Activated T-helper 1 cell treated with anti-CD3 and anti-CD28 coated beads, Interleukin-12 subunit alpha, Interleukin-12 subunit beta, Interleukin-2, Interleukin-4 antibody, amounts not matched to agents 30 ng/mL and 10 ng/mL and 1 ng/mL, durations not matched to agents 14 hours and 24 hours and 36 hours (primary cell): ENCODE measurements at places on chromosomes 1 and 21. TPM values are rescaled to one million over a fixed set of nuclear protein-coding genes. Genes with fewer than 3 reads are reported as not detected.

DNA sequence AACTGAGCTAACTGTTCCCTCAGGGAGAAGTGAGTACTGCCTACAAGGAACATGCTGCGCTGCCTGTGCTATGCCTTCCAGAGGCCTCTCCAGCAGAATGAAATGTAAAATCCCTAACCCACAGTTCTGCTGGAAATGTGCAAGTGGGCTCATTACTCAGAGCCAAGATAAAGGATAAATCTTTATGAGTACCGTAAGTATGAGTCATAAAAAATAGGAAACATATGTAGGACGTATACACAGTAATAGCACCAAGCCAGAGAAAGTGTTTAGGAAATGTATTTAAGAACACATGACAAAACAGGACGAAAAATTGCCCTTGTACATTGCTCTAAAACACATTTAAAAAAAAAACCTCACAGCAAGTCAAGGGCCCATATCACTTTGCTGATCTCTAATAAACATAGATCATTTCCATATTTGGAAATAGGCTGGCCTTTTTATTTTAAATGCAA, 104.6 kb downstream of the TGFBR3 start:
- DNase-seq, result no peak
- peaks cover 14% of the 10 kb centered on the region for H3K36me3 ChIP-seq
- H3K4me1 ChIP-seq, result no peaks in the 10 kb centered on the region

Gene SELE
- total RNA-seq, result not detected in 2 replicates

Gene MRPL55
- total RNA-seq, result 53.3 and 61.7 TPM in 2 replicates

Gene TCHHL1
- not detected in 2 replicates for total RNA-seq

DNA sequence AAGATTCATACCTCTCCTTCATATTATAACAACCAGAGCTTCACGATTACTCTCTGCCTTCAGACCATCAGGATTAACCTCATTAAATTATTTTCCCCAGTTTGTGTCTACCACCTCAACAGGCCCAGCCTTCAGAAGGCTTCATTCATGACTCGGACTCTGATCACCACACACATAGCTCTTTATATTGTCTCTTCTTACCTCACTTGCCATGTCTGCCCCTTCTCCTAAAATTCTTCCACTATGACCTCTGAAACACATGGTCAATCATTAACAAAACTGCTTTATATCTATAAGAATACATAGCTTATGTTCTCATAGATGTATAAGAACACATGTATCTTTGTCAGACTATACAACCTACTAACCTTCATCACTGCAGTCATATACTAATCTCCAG, 79.8 kb downstream of the USP1 start:
- no peak for DNase-seq
- no peaks in the 10 kb centered on the region for H3K27me3 ChIP-seq
- H3K27ac ChIP-seq, result no peak overlapping the region
- no peaks in the 10 kb centered on the region for H3K36me3 ChIP-seq
- H3K4me3 ChIP-seq, result no peak overlapping the region

DNA sequence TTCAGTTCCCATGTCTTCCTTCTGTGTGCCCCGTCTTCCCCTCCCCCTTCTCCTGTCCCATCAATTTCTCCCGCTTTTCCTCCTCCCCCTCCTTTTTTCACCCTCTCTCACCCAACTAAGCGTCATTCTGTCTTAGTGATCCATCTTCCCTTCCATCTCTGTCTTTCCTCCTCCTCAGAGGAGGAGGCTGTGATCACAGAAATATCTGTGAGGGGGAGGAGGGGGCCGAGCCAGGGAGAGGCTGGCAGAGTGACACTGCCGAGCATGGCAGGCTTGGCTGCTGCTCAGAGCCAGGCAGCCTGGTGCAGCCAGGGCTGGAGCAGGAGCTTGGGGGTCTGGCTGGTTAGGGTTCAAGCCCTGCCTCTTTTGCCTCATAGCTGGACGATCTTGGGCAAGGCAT, 7.6 kb downstream of the HTR6 start:
- H3K4me3 ChIP-seq, result no peak overlapping the region
- H3K36me3 ChIP-seq, result no peaks in the 10 kb centered on the region
- DNase-seq, result no peak

GRCh38 chr1:53625049-53625448, 113.9 kb downstream of the GLIS1 start:
- H3K27me3 ChIP-seq, result peaks cover 7% of the 10 kb centered on the region
- no peak overlapping the region for H3K4me3 ChIP-seq
- no peaks in the 10 kb centered on the region for H3K36me3 ChIP-seq
- H3K4me1 ChIP-seq, result no peaks in the 10 kb centered on the region

Gene LCE3D
- total RNA-seq, result not detected in 2 replicates

- no peaks in the 10 kb centered on the region for H3K4me1 ChIP-seq
- H3K36me3 ChIP-seq, result no peaks in the 10 kb centered on the region
- H3K4me3 ChIP-seq, result no peak overlapping the region
- H3K27ac ChIP-seq, result no peak overlapping the region
Measured at GRCh38 chr1:11507309-11507708, 28.4 kb downstream of the DISP3 start.

- H3K4me1 ChIP-seq, result peaks cover 5% of the 10 kb centered on the region
- no peak overlapping the region for H3K27ac ChIP-seq
- no peak for DNase-seq
- peaks cover 30% of the 10 kb centered on the region for H3K27me3 ChIP-seq
Measured at GRCh38 chr1:15218287-15219279, 28.4 kb upstream of the FHAD1 start.

DNA sequence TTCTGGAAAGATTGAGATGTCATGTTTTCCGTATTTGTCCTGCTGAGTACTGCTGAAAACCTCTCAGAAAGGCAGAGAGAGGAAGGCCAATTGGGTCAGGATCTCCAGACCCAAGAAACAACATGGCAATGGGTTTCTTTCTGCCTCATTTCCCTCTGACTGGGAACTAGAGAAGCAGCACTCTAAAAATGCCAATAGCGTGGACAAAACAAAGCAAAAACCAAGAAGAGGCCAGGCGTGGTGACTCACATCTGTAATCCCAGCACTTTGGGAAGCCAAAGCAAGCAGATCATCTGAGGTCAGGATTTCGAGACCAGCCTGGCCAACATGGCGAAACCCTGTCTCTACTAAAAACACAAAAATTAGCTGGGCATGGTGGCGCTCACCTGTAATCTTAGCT, 18.3 kb downstream of the TNFRSF9 start:
- H3K36me3 ChIP-seq, result peaks cover 21% of the 10 kb centered on the region
- DNase-seq, result no peak
- no peaks in the 10 kb centered on the region for H3K27me3 ChIP-seq
- H3K27ac ChIP-seq, result peak overlapping the region; percentile 10
- H3K4me3 ChIP-seq, result no peak overlapping the region
- H3K4me1 ChIP-seq, result peaks cover 26% of the 10 kb centered on the region

Gene TATDN3
- 14.4 and 18.5 TPM in 2 replicates for total RNA-seq

DNA sequence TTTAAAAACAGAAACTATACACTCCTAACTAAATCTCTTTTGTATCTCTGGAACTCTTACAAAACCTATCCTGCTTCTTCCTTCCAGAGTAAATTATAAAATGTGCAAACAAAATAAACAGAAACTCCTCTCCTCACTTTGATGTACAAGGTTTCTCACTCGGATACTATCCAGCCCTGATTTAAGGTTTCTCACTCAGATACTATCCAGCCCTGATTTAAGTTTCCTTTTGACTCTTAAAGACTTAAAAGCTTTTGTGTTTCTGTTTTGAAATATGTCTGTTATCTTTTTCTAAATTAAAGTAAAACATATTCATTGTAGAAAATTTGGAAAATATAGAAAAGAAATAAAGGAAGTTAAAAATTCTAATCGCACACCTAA, 132.5 kb downstream of the CRB1 start:
- no peak overlapping the region for H3K4me3 ChIP-seq
- H3K27me3 ChIP-seq, result peaks cover 5% of the 10 kb centered on the region
- H3K4me1 ChIP-seq, result no peaks in the 10 kb centered on the region
- H3K27ac ChIP-seq, result no peak overlapping the region
- no peaks in the 10 kb centered on the region for H3K36me3 ChIP-seq
- DNase-seq, result no peak

DNA sequence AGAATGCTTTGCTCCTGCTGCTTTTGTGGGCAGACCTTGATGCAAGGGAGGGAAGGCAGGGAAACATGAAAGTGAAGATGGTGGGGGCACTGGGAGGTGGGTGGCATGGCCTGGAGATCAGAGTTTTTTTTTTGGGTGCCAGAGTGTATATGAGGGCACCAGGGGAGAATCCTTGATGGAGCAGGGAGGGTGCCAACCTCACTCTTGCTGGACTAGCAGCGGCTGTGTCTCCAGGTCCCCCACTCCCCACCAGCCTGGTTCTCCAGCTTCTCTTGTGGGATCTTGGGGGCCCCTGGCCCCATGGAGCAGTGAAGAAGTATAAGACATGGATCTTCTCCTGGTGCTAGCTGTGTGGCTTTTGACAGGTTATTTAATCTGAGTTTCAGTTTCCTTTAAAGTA, 13.5 kb upstream of the PRELP start:
- H3K27me3 ChIP-seq, result peaks cover 20% of the 10 kb centered on the region
- peaks cover 5% of the 10 kb centered on the region for H3K4me1 ChIP-seq
- no peak overlapping the region for H3K4me3 ChIP-seq
- DNase-seq, result no peak
- H3K36me3 ChIP-seq, result no peaks in the 10 kb centered on the region

DNA sequence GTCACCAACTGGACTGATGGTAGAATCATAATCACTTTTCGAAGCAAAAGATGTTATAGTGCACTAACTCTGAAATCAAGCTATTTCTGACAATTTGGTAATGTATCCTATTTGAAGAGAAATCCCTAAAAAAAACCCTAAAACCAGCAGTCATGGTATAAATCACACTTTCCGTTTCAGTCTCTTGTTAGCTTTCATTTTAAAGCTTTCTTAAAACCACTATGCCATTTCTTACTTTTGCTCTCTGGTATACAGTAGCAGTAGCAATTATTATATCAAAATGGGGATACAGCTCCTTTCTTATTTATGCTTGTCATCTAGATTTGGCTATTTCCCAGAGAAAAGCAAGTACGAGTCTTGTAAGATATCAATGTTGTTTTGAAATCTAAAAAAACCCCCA, 323.3 kb downstream of the KCTD3 start:
- H3K27ac ChIP-seq, result no peak overlapping the region
- no peaks in the 10 kb centered on the region for H3K27me3 ChIP-seq
- H3K4me1 ChIP-seq, result no peaks in the 10 kb centered on the region
- no peak overlapping the region for H3K4me3 ChIP-seq
- no peak for DNase-seq

DNA sequence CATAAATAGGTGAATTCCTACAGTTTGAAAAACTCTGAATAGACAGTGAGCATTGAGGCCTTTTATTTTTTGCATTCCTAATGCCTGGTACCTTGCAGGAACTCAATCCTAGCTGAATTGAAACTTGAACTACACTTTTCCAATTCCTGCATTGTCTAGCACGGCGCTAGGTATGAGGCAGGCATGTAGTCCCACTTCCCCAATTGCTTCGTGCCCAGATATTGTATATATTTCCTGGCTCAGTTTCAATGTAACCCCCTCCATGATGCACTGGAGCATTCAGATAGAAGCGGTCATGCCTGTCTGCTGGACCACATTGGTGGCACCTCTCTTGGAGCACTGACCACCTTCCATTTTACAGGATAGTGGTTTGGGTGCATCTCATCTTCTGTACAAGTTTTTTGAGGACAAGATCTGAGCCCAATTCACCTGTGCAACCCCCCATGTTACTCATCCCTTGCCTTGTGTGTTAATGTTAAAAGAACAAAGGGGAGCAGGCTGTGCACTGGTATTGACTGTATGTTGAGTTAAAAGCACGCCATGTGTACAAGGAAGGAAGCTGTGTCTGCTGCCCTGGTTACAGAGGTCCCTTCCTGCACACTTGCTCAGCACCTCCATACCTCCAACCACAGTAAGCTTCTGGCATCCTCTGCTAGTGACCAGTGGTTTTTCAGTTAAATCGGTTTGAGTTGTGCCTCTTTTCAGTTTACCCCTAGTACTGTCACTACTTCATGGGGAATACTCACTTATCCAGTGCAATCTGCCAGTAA, 10.0 kb upstream of the RAB7B start:
- H3K4me1 ChIP-seq, result peaks cover 36% of the 10 kb centered on the region
- peaks cover 16% of the 10 kb centered on the region for H3K27me3 ChIP-seq
- no peak overlapping the region for H3K27ac ChIP-seq
- no peaks in the 10 kb centered on the region for H3K36me3 ChIP-seq
- H3K4me3 ChIP-seq, result no peak overlapping the region

GRCh38 chr1:230392920-230393521, 33.1 kb downstream of the PGBD5 start:
- H3K4me3 ChIP-seq, result no peak overlapping the region
- H3K27me3 ChIP-seq, result peaks cover 3% of the 10 kb centered on the region
- H3K27ac ChIP-seq, result no peak overlapping the region
- no peaks in the 10 kb centered on the region for H3K4me1 ChIP-seq
- DNase-seq, result no peak
- no peaks in the 10 kb centered on the region for H3K36me3 ChIP-seq

DNA sequence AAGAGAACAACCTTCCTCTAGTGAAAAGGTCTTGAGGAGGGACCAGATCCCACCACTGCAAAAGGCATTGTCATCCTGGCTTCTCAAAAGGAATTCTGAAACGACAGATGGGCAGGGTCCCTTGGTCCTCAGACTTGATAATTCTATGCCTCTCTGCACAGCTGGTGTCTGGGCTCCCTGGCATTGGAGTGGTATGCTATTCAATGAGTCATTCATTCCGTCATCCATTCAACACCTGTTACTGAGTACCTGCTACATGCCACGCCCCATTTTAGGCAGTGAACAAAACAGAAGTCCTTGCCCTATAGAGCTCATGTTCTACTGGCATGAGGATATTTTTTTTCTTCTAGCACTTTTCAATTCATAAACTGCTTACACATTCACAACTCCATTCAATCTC, 45.8 kb upstream of the HMGB4 start:
- H3K4me3 ChIP-seq, result no peak overlapping the region
- no peaks in the 10 kb centered on the region for H3K36me3 ChIP-seq
- H3K4me1 ChIP-seq, result no peaks in the 10 kb centered on the region
- no peak for DNase-seq
- H3K27me3 ChIP-seq, result no peaks in the 10 kb centered on the region

GRCh38 chr1:5917281-5917590, 75.0 kb downstream of the NPHP4 start:
- no peaks in the 10 kb centered on the region for H3K36me3 ChIP-seq
- no peaks in the 10 kb centered on the region for H3K27me3 ChIP-seq
- H3K4me3 ChIP-seq, result no peak overlapping the region
- DNase-seq, result no peak
- H3K27ac ChIP-seq, result no peak overlapping the region

GRCh38 chr1:168099337-168099801, 37.4 kb downstream of the GPR161 start:
- H3K4me1 ChIP-seq, result no peaks in the 10 kb centered on the region
- H3K27ac ChIP-seq, result no peak overlapping the region
- H3K36me3 ChIP-seq, result no peaks in the 10 kb centered on the region
- no peak for DNase-seq
- no peak overlapping the region for H3K4me3 ChIP-seq
- peaks cover under 1% of the 10 kb centered on the region for H3K27me3 ChIP-seq

- no peak for DNase-seq
- no peak overlapping the region for H3K27ac ChIP-seq
- peaks cover 2% of the 10 kb centered on the region for H3K27me3 ChIP-seq
- no peak overlapping the region for H3K4me3 ChIP-seq
Measured at GRCh38 chr1:6880951-6881690, 95.9 kb downstream of the CAMTA1 start.

Gene DNAJC16
- total RNA-seq, result 18.8 and 19.8 TPM in 2 replicates

Gene HSF2BP
- total RNA-seq, result 1.2 TPM in 2 replicates

DNA sequence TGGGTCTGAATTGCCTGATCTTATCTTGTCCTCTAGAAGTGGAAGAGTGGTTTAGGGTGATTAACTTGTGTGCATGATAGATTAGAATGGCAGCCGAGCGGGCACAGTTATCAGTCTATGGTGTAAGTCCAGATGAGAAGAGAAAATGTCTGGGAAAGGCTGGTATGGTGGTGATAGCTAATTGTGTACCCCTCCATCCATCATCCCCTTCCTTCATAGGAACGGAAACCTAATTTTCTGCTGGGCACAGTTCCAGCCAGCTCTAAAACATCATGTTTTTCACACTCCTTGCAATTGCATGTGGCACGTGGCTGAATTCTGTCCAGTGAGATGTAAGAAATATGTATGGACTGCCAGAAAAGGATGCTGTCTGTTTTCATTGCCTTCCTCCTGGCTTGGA, 40.9 kb upstream of the ZP4 start:
- H3K27ac ChIP-seq, result no peak overlapping the region
- no peaks in the 10 kb centered on the region for H3K27me3 ChIP-seq
- DNase-seq, result no peak
